Omental fat pad (tissue), 4 donors: ENCODE measurements at places on chromosomes 6 and 20. TPM values are rescaled to one million over a fixed set of nuclear protein-coding genes. Genes with fewer than 3 reads are reported as not detected.

The LTB gene
- total RNA-seq = 0.72 TPM

- no peak for DNase-seq
These were observed 43.2 kb downstream of the RNF24 start for GRCh38 chr20:3972161-3972560.

The GPR63 gene
- 0.48 TPM for total RNA-seq

The XKR7 gene
- not detected for total RNA-seq
